ENCODE measurements at places on chromosomes 5 and 9.

DNA sequence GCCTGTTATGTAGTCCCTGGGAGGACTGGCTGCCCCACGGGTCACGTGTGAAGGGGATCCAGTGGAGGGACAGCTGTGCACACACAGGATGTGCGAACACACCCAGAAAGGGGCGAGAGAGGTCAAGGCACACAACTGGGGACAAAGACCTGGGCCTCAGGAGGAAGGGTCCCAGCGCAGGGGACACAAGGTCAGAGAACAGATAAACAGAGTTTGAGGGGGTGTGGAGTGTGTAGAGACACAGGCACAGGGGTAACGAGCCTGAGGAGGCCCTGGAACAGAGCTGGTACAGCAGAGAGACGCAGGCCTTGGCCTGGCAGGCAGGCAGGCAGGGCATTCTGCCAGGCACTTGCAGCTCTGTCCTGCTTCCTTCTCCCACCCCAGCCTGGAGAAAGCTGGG, 14.8 kb upstream of the PSMD5 start:
- DNase-seq: peak; percentile 13

GRCh38 chr9:136193891-136194279, 11.0 kb downstream of the LHX3 start:
- no peak for DNase-seq

DNA sequence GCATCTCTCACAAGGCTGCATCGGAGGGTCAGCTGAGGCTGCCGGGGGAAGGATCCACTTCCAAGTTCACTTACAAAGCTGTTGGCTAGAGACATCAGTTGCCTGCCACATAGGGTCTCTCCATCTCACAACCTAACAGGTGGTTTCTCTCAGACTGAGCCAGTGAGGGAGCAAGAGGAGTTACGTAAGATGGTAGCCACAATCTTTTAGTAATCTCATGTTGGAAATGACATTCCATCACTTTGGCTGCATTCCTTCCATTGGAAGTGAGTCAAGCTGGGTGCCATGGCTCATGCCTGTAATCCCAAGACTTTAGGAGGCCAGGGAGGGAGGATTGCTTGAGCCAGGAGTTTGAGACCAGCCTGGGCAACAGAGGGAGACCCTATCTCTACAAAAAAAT, 7.4 kb upstream of the GRK6 start:
- DNase-seq: no peak

GRCh38 chr5:66222455-66222854, 78.4 kb downstream of the SREK1 start:
- no peak for DNase-seq

DNA sequence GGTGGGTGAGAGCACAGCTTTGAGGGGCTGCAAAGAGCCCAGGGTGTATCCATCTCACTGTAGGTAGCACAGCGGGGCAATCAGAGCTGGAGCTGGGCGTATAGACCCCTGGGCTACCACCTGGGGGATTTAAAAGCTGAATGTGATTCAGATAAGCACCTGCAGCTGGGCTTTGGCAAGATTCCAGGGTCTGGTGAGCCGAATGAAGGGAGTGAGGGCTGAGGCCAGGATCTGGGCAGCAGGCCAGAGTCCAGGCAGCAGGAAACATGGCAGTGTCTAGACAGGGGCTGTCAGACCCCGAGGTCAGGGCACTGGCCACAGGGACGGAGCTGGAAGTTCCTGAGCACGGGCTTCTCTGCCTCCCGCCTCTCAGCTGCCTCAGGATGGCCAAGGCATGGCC, 8.7 kb downstream of the ASS1 start:
- no peak for DNase-seq

DNA sequence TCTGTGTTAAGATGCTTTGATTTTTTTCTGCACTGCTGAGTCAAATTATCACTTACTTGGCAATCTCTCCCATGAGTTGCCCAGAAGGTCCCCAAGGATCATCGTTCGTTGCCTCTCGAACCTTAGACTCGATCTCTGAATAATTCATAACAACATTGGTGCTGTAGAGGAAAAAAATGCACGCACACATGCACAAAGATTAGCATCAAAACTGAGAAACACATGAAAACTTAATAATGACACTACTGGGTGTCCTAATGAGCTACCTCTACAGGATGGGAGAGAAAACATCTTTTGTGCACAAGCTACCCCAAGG, 41.6 kb downstream of the CLINT1 start:
- DNase-seq: no peak
